ENCODE measurements at places on chromosomes 11 and 22. TPM values are rescaled to one million over a fixed set of nuclear protein-coding genes. Genes with fewer than 3 reads are reported as not detected.

The OR52I2 gene
- not detected for total RNA-seq

The SEC14L6 gene
- not detected for total RNA-seq

The OR10D3 gene
- total RNA-seq: not detected

The CECR2 gene
- total RNA-seq: not detected

The OR56A1 gene
- total RNA-seq: not detected

The OR52H1 gene
- not detected for total RNA-seq

The MPEG1 gene
- not detected for total RNA-seq

The NUDT22 gene
- 73.6 TPM for total RNA-seq

The IPO7 gene
- 145 TPM for total RNA-seq

The GGTLC2 gene
- not detected for total RNA-seq

The HSCB gene
- total RNA-seq: 24.7 TPM

The FXYD6 gene
- total RNA-seq: not detected

The FAM180B gene
- total RNA-seq: not detected

The RTN4RL2 gene
- 3.2 TPM for total RNA-seq

The MUC5AC gene
- total RNA-seq: not detected

The GRAP2 gene
- total RNA-seq: 0.12 TPM

The GRK2 gene
- total RNA-seq: 50.1 TPM

The RAD9A gene
- total RNA-seq: 9.9 TPM

The HTR3B gene
- total RNA-seq: not detected

The OR2AT4 gene
- total RNA-seq: not detected

The OR4D5 gene
- total RNA-seq: not detected

The NNMT gene
- 638 TPM for total RNA-seq

The KRTAP5-2 gene
- not detected for total RNA-seq

The CARD10 gene
- 22.7 TPM for total RNA-seq

The MYOD1 gene
- not detected for total RNA-seq

The ACR gene
- total RNA-seq: not detected

The ANO5 gene
- total RNA-seq: not detected

The OR8G1 gene
- not detected for total RNA-seq

The PATE4 gene
- not detected for total RNA-seq

The VWCE gene
- 1.1 TPM for total RNA-seq

The RAB6A gene
- total RNA-seq: 170 TPM

The PAX6 gene
- total RNA-seq: not detected
